Astrocyte of the hippocampus (primary cell): ENCODE measurements at places on chromosomes 6 and 20.

DNA sequence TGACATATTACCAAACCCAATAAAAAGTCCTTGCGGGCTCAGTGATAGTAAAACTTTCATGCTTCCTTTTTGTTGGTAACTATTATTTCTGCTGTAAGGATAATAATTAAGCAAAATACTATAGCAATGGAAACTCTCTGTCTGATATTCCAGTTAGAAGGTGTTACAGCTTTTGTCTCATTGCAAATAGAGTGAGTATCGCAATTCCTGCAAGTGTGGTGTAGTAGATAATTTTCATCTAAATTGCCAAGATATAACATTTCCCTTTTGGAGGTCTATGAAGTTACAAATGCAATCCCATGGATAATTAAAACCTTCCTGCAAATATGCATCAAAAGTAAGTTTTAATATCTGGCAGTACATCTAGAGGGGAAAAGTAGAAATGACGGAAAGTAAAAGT lies 88.7 kb upstream of the CD93 start:
- no peak for DNase-seq

- DNase-seq = peak; percentile 52
These were observed 89.8 kb upstream of the PRSS16 start for GRCh38 chr6:27157459-27158315.

- DNase-seq = no peak
These were observed 67.4 kb upstream of the C20orf144 start for GRCh38 chr20:33594743-33595142.

- no peak for DNase-seq
These were observed 121.4 kb upstream of the ADGRF1 start for GRCh38 chr6:47163536-47163935.

GRCh38 chr6:21450149-21450548 lies 143.4 kb upstream of the SOX4 start:
- no peak for DNase-seq

DNA sequence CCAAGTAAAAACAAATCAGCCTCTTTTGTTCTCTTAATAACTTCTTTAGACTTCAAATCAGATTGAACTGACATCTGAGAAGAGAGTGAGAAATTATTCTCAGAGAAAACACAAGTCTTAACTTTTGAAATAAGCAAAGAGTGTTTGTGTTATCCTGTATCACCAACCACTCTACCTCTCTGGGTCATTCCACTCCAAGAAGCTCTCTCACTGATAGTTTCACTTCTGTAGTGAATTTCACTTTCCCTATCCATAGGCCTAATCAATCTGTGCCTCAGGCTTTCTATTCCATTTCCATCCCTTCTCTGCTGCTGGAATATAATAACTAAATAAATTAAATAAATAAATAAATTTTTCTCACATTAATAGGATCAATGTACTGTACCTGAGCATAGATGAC lies 235.0 kb downstream of the HTR1B start:
- DNase-seq = no peak

DNA sequence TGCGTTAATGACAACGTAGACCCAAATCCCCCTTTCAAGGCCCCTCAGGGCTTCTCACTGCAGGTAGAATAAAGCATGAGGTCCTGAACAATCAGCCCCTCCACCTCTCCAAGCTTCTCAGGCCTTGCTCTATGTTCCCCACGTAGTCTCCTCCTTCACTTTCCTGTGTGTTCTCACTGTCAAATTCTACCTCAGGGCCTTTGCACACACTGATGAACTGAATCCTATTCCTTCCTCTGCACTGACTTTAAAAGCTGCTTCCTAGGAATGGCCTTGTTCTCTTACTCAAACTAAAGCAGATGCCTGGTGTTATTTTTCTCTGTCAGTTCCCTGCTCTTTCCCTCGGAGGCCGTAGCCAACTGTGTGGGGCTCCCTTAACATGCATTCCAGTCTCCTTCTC lies 66.8 kb upstream of the EDN1 start:
- DNase-seq = no peak

DNA sequence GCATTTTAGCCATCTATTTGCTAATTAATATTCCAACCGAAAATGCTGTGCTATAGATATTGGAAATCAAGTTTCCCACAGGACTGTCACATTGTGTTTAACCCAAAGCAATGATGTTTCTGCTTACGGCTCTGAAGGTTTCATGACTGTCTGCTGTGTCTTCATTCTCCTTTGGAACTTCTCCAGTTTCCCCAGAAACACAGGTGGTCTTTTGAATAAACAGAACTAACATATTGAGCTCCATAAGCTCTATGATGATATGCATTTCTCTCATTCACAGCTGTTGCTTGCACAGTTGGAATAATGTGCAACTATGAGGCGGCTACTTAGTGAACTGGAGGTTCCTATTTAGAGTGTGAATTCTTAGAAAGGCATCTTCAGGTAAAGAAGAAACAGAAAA lies 266.0 kb upstream of the ID4 start:
- no peak for DNase-seq

DNA sequence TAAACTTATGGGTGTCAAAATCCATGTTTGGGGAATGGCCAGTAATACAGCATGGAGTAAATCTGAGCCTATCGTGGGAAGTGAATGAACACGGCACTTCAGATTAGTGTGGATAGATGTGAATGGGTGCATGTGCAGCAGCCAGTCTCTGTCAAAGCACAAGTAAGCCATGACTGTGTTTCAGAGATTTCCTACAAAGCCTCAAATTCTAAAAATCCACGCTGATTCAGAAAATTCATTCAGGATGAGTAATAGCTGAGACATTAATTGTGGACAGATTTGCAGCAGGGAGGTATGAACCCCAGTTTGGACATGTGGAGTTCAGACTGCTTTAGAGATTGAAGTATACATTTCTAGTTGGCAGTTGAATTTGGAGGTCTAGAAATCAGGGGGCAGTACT lies 115.1 kb downstream of the QKI start:
- DNase-seq = peak; percentile 85

GRCh38 chr6:130412556-130413290 lies 46.9 kb downstream of the TMEM200A start:
- DNase-seq = no peak

- DNase-seq = peak; percentile 81
These were observed 230.8 kb downstream of the LRFN2 start for GRCh38 chr6:40356242-40356910.

- DNase-seq = peak; percentile 30
These were observed 57.4 kb downstream of the ARHGAP40 start for GRCh38 chr20:38658879-38659596.

- DNase-seq = no peak
These were observed 26.4 kb upstream of the DLGAP4 start for GRCh38 chr20:36279776-36280175.

- peak; percentile 94 for DNase-seq
These were observed 1.8 kb downstream of the GTPBP2 start for GRCh38 chr6:43627008-43627825.

DNA sequence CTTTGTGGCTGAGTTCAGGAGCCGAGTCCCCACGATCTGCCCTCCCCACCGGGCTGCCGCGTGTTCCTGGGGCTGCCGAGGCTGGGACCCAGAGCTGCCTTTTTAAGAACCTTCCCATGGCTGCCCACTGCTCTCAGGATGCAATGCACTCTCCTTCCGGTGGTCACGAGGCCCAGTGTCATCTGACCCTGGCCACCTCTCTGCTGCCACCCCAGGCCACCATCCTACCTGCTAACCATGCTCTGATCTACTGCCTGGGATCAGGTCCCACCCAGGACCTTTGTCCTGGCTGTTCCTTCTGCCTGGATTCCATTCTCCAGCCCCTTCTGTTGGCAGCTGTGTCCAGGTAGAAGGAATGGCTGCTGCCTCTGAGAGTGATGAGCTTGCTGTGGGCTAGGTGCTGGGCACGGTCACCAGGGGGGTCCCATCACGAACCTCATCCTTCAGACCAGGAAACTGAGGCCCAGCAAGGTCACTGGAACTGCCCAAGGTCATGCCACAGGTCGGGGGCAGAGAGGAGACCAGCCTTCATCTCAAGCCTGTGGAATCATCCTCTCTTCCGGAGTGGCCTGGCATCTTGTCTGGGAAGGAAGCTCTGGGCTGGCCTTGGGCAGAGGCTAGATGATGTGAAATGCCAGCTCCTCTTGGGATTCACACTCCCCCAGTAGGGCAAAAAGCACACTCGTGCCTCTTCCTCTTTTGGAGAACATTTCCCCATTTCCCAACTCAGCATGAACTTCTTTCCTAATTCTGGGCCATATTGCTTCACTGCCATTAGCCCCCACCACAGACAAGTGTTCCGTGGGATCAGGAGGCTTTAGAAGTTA lies 20.5 kb downstream of the PCK1 start:
- DNase-seq = no peak

GRCh38 chr20:63544958-63545516 lies 2.5 kb downstream of the SRMS start:
- no peak for DNase-seq

DNA sequence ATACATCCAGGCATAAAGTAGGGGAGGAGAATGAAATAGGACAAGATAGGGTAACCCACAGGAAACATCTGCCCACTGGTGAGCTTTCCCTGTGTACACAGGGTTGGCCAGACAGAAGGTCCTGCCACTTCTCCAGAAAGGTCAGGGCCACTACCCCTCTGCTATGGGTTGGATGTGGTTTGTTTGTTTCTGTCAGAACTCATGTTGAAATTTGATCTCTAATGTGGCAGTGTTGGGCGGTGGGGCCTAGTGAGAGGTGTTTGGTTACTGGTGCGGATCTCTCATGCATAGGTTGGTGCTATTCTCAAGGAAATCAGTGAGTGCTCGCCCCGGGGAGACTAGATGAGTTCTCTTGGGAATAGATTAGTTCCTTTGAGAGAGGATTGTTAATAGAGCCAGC lies 15.6 kb upstream of the MAS1 start:
- no peak for DNase-seq

DNA sequence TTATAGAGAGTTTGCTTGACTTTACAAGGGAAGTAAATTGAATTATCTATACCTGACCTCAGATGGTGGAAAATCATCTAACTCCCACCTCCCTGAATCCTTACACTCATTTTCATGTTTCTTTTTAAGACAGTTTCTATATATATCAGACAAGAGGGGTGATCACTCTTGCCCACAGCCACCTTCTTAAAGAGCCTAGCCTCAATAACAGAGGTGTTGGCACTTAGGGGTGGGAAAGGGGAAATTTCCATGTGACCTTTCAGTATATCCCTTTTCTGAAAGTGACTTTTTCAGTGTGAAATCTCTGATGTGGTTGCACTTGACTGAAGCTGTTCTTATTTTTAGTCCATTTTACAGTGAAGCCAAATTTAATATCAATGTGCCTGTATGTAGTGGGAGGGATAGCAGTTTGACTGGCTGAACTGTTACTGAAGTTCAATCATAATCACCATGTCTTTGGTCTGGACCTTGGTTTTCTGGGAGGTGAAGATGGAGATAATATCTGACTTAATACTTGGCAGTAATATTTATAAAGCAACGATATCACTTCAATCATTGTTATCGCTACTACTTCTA lies 141.3 kb downstream of the MAP3K7 start:
- no peak for DNase-seq
